ENCODE measurements at places on chromosomes 1 and 21.

DNA sequence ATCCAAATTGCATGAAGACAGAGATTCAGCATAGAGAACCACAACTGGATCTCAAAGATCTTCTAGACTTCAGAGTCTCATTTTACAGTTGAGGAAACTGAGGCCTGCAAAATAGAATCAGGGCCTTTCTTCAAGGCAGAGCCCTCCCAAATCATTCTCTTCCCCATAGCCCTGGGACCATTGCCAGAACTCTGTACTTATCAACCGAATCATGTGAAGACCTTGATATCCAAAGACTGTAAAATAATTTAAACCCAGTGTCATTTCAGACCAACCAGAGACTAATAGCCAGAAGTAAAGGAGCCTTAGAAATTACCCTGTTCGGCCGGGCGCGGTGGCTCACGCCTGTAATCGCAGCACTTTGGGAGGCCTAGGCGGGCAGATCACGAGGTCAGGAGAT, 90.1 kb downstream of the DTL start:
- no peaks in the 10 kb centered on the region for H3K27me3 ChIP-seq
- peaks cover 11% of the 10 kb centered on the region for H3K4me1 ChIP-seq
- H3K36me3 ChIP-seq: peaks cover 21% of the 10 kb centered on the region

DNA sequence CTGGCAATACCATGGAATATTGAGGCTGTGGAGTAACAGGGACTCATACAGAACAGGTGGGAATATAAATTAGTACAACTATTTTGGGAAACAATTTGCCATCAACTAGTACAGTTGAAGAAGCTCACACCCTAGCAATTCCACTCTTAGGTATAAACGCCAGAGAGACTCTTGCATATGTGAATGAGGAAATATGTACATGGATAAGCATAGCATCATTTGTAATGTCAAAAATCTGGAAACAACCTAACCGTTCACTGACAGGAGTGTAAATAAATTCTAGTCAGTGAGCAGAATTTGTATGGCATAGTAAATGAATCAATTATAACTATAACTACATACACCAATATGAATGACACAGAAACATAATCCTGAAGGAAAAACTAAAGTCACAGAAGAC, 83.7 kb downstream of the RAB3GAP2 start:
- no peaks in the 10 kb centered on the region for H3K4me1 ChIP-seq
- H3K36me3 ChIP-seq: peaks cover 31% of the 10 kb centered on the region
- no peak overlapping the region for H3K27ac ChIP-seq
- no peak for DNase-seq
- H3K27me3 ChIP-seq: no peaks in the 10 kb centered on the region

DNA sequence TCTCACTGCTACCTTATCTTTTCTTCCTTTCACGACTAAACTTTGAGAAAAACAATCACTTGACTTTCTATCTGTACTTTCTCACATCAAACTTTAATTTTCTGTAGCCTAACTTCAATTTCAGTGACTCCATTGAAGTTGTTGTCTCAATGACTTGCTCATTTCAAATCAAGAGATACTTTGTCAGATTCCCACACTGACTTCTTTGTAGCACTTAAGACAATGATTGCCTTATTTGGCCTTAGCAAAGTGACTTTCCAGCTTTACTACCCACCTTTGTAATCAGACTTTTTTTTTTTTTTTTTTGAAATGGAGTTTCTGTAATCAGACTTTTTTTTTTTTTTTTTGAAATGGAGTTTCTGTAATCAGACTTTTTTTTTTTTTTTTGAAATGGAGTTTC, 37.0 kb downstream of the AGO4 start:
- no peaks in the 10 kb centered on the region for H3K27me3 ChIP-seq
- peaks cover 5% of the 10 kb centered on the region for H3K36me3 ChIP-seq
- H3K4me1 ChIP-seq: no peaks in the 10 kb centered on the region
- no peak for DNase-seq

- no peak for DNase-seq
- no peaks in the 10 kb centered on the region for H3K4me1 ChIP-seq
- H3K27ac ChIP-seq: no peak overlapping the region
- no peak overlapping the region for H3K4me3 ChIP-seq
- no peaks in the 10 kb centered on the region for H3K27me3 ChIP-seq
Measured at GRCh38 chr1:80675454-80675853, 1125.3 kb upstream of the ADGRL2 start.

DNA sequence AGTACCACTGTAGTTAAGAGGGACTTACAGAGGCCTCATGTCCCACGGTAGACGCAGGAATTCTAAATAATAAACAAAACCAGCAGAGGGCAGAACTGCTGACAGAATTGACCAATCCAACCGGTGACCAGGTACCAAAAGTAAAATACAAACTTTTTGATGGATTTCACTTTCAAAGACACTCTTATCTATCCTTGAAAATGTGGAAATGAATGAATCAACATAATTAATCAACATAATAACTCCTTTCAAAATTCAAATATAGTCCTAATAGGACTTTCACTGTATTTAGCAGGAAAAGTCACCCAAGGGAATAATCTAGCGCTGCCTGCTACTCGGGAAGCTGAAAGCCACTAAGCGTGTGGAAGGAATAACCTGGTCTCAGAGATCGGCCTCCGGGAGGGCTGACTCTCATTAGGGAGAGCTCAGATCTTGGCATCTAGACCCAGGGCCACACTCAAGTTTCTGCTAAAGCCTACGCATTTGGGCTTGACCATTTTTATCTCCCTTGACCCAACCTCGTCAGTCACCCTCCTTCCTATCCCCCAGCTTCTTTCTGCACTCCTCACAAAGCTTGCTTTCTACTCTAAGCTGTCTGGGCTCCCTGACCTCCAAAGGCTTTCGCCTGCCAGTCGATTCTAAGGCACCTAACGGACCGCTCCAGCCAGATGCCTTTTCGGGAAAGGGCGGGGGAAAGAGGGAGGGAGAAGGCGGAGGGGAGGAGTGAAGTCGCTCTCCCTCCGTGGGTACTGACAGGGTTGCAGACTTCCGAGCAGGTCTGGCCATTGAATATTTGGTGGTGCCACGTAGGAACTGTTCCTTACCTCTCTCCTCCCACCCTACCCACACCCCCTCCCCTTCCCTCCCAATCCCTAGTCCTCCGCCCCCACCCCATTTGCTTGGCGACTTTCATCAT, 1.6 kb downstream of the COL11A1 start:
- H3K27ac ChIP-seq: no peak overlapping the region
- peaks cover 7% of the 10 kb centered on the region for H3K4me1 ChIP-seq
- H3K27me3 ChIP-seq: peaks cover 18% of the 10 kb centered on the region
- no peaks in the 10 kb centered on the region for H3K36me3 ChIP-seq
- DNase-seq: peak; percentile 6
- H3K4me3 ChIP-seq: no peak overlapping the region

All from activated CD4-positive, alpha-beta T cell treated with anti-CD3 and anti-CD28 coated beads for 36 hours (primary cell).